ENCODE measurements at places on chromosomes 7 and 10.

DNA sequence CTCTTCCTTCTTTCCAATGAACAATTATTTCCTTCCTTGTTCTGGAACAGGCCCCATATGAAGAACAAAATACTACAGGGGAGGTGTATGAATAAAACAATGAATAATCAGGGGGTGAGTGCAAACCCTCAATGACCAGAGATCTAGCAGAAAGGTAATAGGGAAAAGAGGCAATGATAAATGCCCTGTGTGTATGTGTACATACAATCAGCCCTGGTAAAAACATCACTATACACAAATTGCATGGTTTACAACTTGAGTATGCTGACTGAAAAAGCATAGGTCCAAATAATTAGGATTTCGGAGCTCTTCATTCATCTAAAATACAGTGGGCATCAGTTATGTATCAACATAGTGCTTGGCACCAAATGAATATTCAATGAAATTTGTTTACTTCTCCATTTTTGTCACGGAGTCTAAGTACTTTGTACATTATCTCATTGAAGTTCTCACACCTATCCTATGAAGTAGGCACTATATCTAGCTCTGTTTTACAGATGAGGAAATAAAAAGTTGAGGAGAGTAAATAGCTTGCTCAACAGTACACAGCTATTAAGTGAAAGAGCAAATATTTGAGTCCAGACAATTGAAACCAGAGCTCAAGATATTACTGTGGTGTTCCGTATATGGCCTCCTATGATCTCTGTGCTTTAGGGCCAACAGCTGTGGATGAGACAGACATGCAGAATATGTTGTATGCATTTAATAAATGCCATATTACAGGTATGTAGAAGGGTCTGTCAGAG lies 1065.4 kb downstream of the SORCS3 start:
- DNase-seq, result no peak

GRCh38 chr7:47292832-47293309 lies 289.0 kb downstream of the TNS3 start:
- no peak for DNase-seq

GRCh38 chr7:147413557-147413870 lies 1177.1 kb upstream of the C7orf33 start:
- no peak for DNase-seq

DNA sequence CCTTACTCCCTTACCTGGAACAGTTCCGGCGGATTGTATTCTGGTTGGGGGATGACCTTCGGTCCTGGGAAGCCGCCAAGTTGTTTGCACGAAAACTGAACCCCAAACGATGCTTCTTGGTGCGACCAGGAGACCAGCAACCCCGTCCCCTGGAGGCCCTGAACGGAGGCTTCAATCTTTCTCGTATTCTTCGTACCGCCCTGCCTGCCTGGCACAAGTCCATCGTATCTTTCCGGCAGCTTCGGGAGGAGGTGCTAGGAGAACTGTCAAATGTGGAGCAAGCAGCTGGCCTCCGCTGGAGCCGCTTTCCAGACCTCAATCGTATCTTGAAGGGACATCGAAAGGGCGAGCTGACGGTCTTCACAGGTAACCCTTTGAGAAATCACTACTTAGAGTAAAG lies 1.7 kb downstream of the TWNK start:
- DNase-seq, result no peak

- no peak for DNase-seq
These were observed 85.8 kb downstream of the NRP1 start for GRCh38 chr10:33248638-33249037.

- no peak for DNase-seq
These were observed 110.8 kb downstream of the ARHGAP22 start for GRCh38 chr10:48494073-48494472.

GRCh38 chr7:28125431-28126409 lies 54.9 kb downstream of the JAZF1 start:
- DNase-seq, result no peak

- no peak for DNase-seq
These were observed 75.3 kb upstream of the PPP1R9A start for GRCh38 chr7:94832051-94832450.
